ENCODE measurements at places on chromosomes 5 and 9.

- DNase-seq, result no peak
These were observed 197.0 kb upstream of the SEMA6A start for GRCh38 chr5:116771466-116772151.

GRCh38 chr5:62327138-62328053, 21.4 kb downstream of the KIF2A start:
- no peak for DNase-seq

DNA sequence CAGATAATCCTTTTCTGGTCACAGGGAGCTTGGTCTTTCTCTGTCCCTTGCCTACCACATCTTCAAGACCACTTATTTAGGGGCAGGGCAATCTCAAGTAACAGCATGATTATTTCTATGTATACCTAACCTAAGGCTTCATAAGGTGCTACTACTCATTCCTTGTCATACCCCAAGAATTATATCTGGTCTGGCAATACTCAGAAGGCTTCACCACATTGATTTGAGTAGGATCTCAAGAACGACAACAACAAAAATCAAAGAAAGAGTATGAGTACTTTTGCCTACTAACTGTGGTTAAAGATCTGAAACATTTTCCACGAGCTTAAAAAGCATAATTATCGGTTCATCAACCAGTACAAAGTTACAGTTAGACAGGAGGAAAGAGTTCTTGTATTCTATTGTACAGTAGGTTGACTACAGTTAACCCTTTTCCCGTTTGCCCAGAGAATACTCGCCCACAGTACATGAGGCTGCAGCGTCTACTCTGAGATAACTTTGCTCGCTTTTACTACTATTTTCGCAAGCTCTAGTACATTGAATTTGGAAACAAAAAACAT, 41.0 kb downstream of the FANCC start:
- no peak for DNase-seq

DNA sequence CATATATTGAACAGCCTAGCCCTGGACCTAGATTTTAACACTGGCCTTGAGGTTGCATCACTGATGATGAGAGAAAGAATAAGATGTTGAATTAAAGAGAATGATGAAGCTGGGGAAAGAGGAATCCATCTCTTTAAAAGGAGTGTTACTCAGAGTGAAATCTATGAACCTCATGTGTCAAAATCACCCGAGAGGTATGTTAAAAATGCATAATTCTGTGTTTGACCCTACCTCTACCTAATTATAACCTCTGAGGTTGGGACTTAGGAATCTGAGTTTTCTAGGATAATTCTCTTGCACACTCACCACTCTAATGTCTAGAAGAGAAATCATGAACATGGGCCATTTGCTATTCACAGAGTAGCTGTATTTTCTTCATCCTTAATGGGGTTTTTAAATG, 479.4 kb downstream of the ENC1 start:
- DNase-seq, result no peak

DNA sequence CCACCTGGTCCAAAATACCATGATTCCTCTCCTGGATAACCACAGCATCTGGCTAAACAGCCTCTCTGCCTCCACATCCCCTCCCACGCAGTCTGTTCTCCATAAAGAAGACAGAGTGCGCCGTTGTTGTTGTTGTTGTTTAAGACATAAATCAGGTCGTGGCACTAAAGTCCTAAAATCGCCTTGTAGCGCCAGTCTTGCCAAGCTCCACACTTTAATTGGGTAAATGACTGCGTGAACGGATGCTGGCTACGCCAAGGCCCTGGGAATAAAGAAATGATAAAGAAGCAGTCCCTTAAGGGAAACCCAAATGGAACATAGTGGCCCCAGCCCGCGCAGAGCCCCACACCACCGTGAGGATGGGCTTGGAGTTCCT, 364 bp upstream of the SFXN1 start:
- peak; percentile 22 for DNase-seq

DNA sequence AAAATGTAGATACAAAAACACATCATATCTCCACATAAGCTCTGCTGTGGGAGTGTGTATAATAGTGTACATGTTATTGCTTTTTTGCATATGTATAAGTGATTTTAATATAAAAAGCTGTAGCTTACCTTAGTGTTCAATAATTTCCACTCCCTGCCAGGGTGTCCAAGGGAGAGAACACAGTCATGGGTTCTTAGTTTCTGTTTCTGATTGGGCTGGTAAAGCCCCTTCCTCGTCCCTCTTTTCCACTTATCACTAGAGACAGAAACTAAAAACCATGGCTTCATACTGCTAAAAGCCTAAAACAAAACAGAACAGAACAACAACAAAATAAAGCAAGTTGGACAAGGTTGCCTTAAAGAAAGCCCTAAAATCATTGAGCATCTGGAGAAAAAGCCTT, 74.4 kb upstream of the S1PR3 start:
- no peak for DNase-seq

- peak; percentile 10 for DNase-seq
These were observed 90.8 kb downstream of the MACROH2A1 start for GRCh38 chr5:135308245-135308644.

- DNase-seq, result peak; percentile 52
These were observed 25.9 kb downstream of the GFI1B start for GRCh38 chr9:133004091-133004998.

- DNase-seq, result no peak
These were observed 95.2 kb downstream of the DEPDC1B start for GRCh38 chr5:60604771-60605170.

DNA sequence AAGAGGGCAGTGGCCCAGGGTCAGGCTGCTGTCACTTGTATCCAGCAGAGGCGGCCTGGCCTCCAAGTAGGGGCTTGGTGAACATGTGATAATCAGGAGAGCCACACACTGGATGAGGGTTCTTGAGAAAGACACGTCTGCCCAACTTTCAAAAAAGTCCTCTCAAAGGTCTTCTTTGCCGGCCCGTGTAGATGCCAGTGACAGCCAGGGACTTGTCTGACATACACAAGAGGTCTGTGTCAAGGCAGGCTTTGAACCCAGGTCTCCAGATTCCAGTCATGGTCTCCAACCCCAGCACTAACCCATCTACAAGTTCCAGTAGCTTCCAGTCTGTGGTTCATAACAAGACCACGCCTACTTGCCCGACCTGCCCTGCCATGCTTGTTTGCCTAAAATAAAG, 7.9 kb upstream of the AMBP start:
- DNase-seq, result no peak

DNA sequence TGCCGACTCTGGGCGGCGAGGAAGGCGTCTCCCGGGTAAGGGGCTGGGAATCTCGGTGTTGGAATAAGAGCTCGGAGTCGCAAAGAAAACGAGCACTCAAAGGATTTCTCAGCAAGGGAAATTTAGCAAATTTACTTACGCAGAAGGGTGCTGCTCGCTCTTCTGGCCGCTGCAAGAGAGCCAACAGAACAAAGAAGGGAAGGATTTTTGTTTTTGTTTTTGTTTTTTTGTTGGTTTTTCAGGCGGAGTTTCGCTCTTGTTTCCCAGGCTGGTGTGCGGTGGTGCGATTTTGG, 279 bp downstream of the GTF3C5 start:
- no peak for DNase-seq

DNA sequence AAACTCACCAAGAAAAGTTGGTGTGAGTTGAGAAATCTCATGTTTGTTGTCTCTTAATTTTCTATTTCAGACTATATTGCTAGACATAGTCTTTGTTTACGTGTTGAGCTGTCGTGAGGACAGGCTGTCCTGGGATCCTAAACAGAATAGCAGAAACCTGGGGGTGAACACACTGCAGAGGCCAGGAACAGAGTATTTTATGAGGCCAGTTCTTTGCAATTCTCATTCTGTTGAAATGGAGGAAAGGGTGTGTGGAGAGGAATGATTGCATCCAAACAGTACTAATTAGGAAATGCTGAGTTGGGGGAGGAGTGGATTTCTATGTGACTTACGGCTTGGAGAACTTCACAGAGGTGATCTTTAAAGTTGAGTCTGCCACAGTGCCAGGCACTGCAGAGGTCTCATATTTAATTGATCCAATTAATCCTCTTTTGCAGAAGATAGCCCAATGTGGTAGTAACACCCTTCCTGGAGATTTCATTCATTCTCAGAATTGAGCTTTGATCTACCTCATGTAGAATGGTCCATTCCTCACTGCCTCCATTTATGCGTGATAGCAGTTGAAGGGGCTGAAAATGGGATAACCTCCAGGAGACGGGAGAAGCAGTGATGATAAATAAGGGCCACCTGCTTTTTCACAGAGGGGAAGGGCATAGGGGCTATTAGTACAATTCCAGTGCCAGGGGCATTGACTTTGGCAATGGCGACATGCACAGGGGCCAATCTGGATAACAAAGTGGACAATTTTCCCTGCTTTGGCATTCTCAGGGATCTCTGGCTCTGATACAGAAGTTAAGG, 84.7 kb upstream of the TNFAIP8 start:
- peak; percentile 51 for DNase-seq

- no peak for DNase-seq
These were observed 2.6 kb downstream of the AJM1 start for GRCh38 chr9:136844761-136845464.

GRCh38 chr9:23702311-23702922, 123.6 kb downstream of the ELAVL2 start:
- DNase-seq, result no peak

GRCh38 chr5:67966712-67967111, 248.8 kb upstream of the PIK3R1 start:
- no peak for DNase-seq

GRCh38 chr9:134360897-134361296, 34.6 kb downstream of the RXRA start:
- no peak for DNase-seq

DNA sequence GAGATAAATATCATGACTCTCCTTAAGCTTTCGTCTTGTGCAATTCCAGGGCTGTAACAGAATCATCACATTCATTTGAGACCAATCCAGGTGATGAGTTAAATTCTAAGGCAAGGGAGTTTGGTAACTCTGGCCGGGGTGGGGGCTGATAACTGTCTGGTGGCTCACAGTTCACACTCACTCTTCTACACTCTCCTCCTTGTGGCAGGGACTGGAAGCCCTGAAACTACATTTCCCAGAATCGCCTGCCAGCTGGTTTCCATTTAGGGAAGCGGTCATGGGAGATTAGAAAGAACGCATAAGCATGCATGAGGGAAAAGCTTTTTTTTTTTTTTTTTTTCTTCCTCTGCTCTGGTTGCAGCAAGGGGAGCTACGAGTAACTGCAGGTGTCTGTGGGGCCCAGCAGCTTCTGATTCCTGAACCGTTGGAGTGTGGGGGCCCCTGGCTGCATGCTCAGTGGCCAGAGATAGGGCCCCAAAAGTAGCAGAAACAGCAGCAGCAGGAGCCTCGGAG, 154.8 kb upstream of the TBC1D2 start:
- DNase-seq, result peak; percentile 77

DNA sequence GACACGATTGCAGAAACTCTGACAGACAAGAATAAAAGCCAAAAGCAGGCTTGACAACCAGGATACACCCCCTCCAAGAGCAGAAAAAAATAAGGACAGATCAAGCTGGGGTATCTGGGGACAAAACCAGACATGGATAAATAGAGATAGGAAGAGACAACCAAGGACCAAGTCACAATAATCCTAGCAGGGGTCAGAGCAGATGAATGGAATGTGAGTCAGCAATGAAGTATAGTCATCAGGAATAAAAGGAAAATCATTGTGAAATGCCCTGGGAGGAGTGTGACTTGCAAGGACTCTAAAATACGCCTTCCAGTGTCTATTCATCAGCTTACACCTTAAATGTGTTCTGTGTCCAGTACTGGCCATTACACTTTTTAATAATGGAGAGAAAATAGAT, 206.8 kb downstream of the CAAP1 start:
- no peak for DNase-seq

- no peak for DNase-seq
These were observed 81.2 kb downstream of the FSTL4 start for GRCh38 chr5:133531178-133531577.

DNA sequence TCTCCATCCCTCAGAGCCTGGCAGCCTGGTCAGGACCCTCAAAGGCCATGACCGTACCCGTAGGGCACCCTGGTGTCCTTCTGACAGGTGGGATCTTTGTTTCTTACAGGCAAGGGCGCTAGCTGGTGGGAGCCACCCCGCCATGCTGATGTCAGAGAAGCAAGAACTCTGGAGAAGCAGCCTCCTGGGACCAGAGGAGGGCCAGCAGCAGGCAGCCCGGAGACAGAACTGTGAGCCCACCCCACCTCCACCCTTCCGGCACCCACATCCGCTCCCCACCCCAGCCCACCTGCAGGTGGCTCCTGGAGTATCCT, 42.2 kb upstream of the IL17B start:
- DNase-seq, result no peak

GRCh38 chr9:138051586-138052321, 174.2 kb downstream of the CACNA1B start:
- no peak for DNase-seq

GRCh38 chr5:166341740-166342337, 1949.6 kb upstream of the WWC1 start:
- DNase-seq, result no peak

GRCh38 chr5:20536813-20537212, 548.8 kb upstream of the CDH18 start:
- DNase-seq, result peak; percentile 59

DNA sequence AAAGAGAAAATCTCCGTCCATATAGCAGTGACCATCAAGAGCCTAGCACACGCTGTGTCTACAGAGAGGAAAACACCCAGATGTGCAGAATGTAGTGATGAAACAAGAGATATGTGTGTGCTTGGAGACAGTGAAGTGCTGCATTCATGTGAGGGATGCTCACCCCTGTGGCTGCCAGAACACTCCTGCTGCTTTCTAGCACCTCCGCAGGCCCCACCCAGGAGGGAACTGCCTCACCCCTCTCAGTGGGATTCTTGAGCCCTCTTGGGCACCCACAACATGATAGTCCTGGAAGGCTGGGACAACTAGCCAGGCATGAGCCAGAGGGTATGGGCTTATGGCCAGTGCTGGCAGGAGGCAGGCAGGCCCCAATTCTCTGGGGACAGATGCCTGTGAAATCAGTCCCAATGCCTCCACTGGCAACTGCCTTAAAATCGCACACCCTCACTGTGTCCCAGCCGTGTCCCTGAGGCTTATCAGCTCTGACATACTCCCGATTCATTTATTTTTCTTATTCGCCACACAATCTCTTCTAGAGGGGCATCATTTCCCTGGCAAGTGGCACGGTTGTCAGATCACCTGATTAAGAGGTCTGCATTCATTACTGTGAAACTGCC, 73.2 kb upstream of the FSTL4 start:
- DNase-seq, result no peak

DNA sequence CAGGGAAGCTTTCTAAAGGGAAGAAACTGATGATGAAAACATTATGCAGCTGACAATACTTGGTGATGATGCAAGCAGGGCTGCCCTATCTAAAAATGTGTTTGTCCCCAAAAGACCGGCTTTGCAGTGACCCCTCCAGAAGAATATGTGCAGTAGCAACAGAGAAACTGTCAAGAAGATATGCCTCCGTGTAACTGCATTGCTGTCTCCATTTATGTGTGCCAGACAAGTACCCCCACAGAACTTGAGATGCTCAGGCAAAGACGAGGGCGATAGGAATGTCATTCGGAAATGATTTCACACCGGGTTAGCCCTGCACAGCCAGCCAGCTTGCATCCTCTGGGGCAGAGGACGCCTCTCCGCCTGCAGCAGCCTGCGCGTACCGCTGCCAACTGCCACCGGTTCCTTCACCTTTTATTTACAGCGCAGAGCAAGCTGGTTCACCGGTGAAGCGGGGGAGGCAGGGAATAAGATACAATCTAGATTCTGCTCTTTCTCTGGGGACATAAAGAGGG, 2.0 kb downstream of the GABBR2 start:
- DNase-seq, result no peak

GRCh38 chr5:16791036-16791705, 144.9 kb downstream of the MYO10 start:
- peak; percentile 80 for DNase-seq
